ENCODE measurements at places on chromosomes 6 and 20. TPM values are rescaled to one million over a fixed set of nuclear protein-coding genes. Genes with fewer than 3 reads are reported as not detected.

FAM162B gene
- polyA plus RNA-seq = 9.9 TPM

ILRUN gene
- polyA plus RNA-seq = 50.2 TPM

GRCh38 chr6:17705778-17706579 lies 746 bp downstream of the NUP153 start:
- DNase-seq = no peak

DNA sequence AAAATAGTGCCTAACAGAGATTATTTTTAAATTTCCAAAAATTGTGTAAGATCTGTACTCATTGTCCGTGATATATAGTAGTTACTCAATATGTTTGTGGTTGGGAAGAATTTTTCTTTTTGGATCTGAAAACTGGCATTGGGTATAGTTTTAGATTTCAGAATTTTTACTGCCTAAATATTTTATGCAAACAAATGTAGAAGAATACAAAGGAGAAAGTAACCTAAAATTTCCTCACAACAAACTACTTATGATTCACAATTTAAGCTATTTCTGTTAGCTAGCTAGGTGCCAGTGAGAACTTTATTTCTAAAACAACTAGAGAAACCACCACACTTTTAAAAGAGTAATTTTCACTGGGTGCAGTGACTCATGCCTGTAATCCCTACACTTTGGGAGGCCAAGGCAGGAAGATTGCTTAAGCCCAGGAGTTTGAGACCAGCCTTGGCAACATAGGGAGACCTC lies 38.8 kb downstream of the SESN1 start:
- no peak for DNase-seq

- no peak for DNase-seq
Measured at GRCh38 chr6:163341224-163342061, 73.1 kb upstream of the QKI start.

DNA sequence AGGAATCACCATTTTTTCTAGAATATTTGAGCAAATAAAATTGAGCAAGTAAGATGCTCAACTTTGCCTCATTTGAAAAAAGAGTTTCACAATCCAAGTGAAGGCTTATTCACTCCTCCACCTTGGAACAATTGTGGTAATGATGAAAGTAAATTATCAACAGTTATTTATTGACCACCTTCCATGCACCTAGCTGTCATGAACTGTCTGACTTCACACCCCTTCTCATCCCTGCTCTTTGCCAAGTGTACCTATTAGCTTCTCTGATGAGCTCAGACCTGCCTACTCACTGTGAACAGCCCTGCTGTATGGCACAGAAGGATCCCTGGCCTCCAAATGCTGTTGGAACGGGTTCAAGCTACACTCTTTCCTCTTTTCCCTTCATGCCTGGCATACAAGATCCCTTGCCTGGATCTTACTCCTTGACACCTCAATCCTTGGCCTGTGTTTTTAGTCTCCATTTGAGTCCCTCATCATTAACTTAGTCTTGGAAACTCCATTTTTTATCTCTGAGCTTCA lies 99.0 kb upstream of the PREP start:
- DNase-seq = no peak

GRCh38 chr20:52457826-52458225 lies 266.2 kb upstream of the ZFP64 start:
- DNase-seq = no peak
